ENCODE measurements at places on chromosomes 3 and 15.

GRCh38 chr3:18222686-18223085 lies 202.5 kb downstream of the SATB1 start:
- no peak for DNase-seq

DNA sequence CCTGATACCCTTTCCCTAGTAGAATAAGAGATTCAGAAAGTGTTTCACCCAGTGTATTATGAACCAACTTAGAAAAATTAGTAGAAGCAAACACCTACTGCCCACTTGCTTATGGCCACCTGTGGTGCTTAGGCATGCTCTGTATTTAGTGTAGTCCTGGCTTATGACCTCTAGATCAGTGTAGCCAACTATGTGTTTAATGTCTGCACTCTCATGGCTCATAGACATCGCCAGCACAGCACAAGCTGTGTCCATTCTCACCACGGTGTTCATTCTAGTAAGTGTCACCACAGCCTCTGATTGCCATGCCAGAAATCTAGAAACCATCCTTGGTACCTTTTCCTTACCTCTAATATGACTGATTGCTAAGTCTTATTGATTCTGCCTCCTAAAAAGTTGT lies 14.3 kb downstream of the ASB7 start:
- no peak for DNase-seq

GRCh38 chr3:11565932-11566331 lies 77.8 kb downstream of the VGLL4 start:
- no peak for DNase-seq

DNA sequence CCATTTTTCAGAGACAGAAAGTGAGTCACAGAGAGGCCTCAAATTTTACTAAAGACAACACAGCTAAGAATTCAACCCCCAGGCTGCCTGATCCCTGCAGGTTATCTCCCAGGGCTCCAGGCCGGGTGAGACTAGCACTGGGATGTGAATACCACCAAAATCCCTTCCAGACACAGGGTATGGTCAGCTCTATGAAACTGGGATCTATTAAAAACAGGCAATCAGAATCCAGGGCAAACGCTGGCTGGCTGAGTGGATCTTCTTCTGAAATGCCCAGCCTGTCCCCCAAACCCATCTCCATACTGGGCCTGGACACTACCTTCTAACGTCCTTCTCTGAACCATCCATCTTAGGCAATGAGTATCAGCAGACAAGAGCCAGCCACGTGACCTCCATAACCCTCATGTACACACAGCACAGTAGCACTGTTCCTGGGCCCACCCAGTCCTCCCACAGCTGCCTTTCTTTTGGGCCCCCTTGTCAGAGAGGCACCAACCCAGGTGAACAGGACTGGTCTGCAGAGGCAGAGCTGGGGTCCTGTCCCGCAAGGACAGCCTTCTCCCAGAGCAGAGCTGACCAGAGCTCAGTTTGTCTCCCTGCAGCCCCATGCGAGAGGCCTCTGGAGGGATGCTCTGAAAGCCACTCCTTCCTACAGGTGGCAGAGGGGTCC lies 1.9 kb downstream of the RAB6B start:
- DNase-seq = no peak

- no peak for DNase-seq
These were observed 24.4 kb downstream of the TP63 start for GRCh38 chr3:189655617-189656016.

DNA sequence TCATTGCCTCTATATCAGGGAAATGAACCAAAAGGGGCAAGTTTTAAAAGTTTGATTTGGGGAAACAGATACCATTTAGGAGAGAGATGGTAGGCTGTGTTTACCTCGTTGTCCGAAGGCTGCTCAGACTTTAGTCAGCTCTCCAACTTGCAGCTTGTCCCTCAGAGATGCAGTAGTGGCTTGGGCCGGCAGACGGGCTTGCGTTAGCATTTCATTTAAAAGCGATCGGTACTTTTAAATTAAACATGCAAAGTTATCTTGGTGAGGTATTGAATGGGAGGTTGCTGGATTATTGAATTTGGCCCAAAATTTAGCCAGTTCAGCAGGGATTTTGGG lies 26.2 kb downstream of the EEFSEC start:
- DNase-seq = no peak

GRCh38 chr3:159751752-159752151 lies 236.9 kb upstream of the IL12A start:
- DNase-seq = no peak

DNA sequence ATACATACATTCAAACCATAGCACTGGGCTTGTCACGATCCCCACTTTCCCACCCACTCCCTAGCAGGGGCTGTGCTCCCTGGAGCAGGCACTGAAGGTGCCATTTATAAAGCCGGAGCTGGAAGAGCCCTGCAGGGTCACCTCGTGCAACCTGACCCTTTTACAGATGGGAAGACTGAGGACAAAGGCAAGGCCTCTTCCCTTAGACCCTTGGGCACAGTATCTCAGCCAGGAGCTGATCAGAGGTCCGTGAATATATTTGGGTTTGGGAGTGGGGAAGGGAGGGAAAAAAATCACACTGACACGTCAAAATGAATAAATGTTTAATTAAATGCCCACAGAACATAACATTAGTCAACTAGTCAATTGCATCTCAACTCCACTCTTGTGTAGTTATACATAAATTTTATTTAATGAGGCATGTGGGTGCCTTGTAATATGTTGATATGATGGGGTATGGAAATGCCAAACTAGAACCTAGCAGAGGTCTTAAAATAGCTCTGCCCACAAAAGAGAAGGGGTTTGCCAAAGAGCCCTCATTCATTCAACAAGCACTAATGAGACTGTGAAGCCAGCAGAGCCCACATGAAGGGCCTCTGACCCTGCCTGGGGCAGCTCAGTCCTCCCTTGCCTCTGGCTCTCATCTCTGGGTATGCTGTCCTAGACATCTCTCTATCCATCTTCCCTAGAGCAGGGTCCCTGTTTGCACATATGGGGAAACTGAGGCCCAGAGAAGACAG lies 119.4 kb downstream of the NUP210 start:
- DNase-seq = no peak

- DNase-seq = no peak
These were observed 134.7 kb downstream of the ITPR1 start for GRCh38 chr3:4627651-4628375.

DNA sequence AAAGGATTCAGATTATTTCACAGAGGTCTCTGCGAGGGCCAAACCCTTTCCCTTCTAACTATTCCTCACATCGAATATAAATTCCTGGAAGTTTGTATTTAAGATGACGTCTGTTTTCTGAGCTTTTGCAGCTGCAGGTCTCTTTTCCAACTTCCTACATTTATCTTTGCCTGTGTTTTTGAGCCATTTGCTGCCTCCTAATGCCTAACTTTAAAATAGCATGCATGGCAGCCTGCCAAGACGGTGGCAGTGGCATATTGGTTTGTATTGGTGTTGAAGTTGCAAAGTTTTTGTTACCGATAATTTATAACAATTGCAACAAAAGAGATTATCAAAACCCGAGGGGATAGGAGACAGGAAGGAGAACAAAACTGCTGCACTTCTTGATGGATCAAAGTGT lies 187.1 kb upstream of the DNAJC19 start:
- no peak for DNase-seq

GRCh38 chr3:127690106-127690505 lies 17.4 kb downstream of the ABTB1 start:
- no peak for DNase-seq

DNA sequence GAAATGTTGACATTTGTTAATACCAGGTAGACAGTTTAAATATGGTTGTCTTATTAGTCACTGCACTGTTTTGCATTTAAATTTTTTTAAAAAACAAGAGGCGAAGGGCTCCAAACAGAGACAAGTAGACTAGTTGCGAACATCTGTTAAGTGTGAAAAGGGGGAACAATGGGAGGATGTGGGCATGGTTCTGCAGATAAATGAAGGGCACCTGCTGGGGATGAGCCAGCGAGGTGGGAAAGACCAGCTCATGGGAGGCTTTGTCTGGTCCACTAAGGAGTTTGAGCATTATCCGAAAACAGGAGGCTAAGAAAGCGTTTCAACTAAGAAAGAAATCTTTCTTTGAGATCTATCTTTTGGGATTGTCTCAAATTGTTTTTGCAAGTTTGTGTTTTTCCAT lies 72.7 kb downstream of the FBN1 start:
- DNase-seq = no peak

DNA sequence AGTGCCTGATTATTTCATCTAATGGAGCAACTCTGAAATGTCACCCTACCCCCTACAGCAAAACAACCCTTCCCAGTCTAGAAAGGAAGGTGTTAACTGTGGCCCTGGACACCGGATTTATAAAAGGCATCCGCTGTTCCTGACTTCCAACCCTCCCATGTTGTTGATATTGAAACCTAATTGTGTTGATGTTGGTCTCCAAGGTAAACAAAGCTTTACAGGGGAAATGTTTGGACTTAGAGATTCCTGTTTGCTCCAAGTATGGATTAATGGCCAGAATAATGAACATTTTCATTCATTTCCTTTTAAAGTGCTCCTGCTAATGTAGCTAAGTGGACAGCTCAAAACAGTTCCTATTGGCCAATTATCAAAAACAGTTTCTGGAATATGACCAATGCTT lies 19.4 kb upstream of the LMCD1 start:
- no peak for DNase-seq

DNA sequence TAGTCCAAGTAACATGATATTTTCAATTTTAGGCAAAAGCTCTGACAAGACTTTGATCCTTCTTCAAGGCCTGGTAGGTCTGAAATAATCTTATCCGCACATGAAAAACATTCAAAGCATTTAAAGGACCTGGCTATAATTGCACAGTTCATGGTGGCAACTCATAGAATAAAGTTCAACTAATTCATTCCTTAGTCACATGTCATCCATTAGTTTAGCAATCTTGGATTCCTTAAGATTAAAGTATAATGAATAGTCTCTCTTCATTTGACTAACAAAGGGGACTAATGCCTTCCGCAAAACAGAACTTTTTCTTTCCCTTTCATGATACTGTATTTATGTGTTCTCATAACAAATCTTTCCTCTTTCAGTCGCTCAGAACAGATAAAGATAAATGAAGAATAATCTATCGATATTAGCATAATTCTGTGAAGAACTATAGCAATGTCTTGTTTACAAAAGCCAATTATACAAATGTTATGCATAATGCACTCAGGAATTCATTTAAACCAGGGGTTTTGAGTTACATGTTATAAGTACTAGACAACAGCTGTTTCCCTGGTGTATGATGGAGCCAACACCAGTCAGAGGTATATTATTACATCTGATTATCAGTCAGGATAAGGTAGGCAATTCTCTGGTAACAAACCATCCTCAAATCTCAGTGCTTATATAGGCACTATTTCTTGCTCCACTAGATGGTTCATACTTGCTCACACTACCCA lies 172.5 kb downstream of the POTEB3 start:
- DNase-seq = no peak

- DNase-seq = no peak
These were observed 70.4 kb downstream of the ATP2B2 start for GRCh38 chr3:10434938-10435336.

DNA sequence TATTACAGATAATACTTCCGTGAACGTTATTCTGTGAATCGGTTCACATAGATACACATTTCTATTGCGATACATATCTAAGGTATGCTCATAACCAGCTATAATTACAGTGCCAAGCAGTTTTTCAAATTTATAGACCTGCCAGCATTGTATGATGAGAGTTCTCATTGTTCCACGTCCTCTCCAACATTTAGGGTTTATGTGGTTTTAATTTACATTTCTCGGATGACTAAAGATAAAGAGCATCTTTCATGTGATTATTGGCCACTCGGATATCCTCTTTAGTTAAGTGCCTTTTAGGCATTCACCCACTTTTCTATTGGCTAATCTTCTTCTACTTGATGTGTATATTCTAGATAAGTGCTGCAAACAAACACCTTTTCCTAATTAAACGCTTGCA lies 134.7 kb upstream of the CCDC54 start:
- DNase-seq = no peak

GRCh38 chr3:193882091-193882490 lies 253.9 kb upstream of the HES1 start:
- no peak for DNase-seq

DNA sequence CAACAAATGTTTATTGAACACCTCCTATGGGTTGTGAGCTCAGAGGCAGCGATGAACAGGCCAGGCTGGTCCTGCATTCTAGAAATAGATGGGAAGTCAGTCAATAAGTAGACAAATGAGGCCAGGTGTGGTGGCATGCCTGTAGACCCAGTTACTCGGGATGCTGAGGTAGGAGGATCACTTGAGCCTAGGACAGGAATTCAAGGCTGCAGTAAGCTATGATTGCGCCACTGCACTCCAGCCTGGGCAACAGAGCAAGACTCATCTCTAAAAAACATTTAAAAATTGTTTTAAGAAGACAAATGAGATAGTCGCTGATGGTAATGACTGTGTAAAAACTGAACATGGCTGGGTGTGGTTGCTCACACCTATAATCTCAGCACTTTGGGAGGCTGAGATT lies 4.4 kb upstream of the RHO start:
- no peak for DNase-seq

DNA sequence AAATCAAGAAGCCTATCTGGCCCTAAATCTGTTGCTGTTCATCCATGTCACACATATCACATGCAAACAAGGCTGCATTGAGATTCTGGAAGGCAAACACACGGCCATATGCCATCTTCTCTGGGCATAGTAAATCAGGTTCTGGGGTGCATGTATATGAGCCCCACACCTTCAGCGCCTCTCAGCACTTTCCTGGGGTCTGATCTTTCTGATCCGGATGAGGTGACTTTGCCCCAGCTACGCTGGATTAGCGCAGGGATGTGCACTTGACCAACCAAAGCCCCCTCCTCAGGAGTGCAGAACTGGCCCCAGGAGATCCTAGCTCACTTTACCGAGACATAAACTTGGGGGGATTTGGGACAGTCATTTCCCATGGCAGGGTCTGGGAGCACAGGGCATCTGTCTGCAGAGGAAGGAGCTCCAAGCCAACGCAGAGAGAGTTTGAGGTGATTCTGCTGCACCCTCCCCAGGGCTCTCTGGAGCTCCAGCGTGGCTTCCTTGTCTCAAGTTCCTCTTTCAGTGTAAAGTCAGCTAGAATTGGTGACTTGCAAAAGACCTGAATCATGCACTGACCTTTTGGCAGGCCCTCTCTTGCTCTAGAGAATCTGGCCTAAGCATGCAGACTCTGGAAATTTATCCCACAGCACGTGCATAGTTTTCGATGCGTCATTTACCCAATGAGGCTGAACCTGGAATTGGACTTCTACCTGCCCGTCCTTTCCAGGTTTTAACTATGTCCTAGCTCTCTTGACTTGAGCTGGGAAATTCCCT lies 63.5 kb upstream of the KLF13 start:
- DNase-seq = no peak

DNA sequence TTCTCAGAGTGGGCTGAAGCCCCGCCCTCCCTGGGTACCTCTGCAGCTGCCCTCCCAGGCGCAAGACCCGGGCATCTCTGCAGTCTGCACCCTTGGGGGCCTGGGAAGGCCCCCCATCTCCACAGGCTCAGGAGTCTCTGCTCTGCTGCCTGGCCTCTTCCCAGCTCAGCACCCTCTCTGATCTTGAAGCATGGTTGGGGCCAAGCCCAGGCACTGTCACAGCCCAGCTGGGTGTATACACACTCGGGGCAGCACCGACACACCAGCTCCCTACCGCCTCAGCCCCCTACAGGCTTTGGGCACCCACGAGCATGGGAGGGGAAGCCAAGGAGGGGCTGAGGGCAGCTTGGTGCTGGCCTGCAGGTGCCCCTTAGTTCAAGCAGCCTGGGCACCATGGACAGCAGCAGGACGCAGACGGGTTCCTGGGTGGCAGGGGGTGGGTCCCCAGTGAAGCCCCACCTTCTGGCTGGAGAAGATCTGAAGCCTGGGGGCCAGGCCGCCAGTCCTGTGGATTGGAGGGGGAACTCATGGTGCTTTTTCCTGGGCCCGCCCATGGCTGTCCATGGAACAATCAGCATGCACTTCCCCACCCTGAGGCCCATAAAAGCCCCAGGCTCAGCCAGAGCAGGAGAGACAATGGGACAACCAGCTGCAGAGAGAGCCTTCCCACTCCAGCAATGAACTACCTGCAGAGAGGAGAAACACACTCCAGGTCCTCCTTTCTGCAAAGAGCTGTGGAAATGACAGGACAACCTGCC lies 170.6 kb downstream of the TJP1 start:
- DNase-seq = no peak

Data from activated CD8-positive, alpha-beta memory T cell treated with anti-CD3 and anti-CD28 coated beads for 1 hour (primary cell).